ENCODE measurements at places on chromosomes 5 and 9. TPM values are rescaled to one million over a fixed set of nuclear protein-coding genes. Genes with fewer than 3 reads are reported as not detected.

DNA sequence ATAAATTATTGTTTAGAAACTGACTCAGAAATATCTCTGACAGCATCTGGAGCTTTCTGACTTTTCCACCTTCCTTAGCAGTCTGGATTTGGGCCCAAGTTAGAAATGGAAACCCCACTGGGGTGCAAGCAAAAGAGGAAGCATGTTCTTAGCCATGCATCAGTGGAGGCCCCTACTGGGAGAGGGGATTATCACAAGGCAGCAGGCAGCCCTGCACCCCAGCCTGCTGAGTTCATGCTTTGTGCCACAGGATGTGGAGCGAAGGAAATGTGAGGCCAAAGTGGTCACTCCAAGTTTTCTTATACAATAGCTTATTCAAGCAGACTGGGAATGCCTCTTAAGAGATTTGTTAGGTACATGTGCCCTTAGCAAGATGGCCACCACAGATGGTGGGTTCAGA is 146.5 kb upstream of the TLX3 start:
- DNase-seq: no peak
- H3K4me1 ChIP-seq: no peaks in the 10 kb centered on the region

GRCh38 chr5:91224969-91225368 is 158.1 kb downstream of the ARRDC3 start:
- peaks cover 2% of the 10 kb centered on the region for H3K4me1 ChIP-seq
- peaks cover 10% of the 10 kb centered on the region for H3K36me3 ChIP-seq
- H3K4me3 ChIP-seq: no peak overlapping the region
- no peak for DNase-seq
- H3K27me3 ChIP-seq: peaks cover 14% of the 10 kb centered on the region

- H3K36me3 ChIP-seq: no peaks in the 10 kb centered on the region
- H3K4me3 ChIP-seq: no peak within 1 kb of the TSS
- no peak within 1 kb of the TSS for H3K27ac ChIP-seq
- H3K4me1 ChIP-seq: peaks cover 4% of the 10 kb centered on the region
These were observed at the start of gene TLR4 for GRCh38 chr9:117704024-117704575. Gene TLR4, plus strand, starts transcription at chr9:117704403. Its CDS starts 70 bp downstream, at chr9:117704473.

- H3K4me3 ChIP-seq: no peak overlapping the region
- H3K36me3 ChIP-seq: no peaks in the 10 kb centered on the region
- no peak overlapping the region for H3K27ac ChIP-seq
- no peaks in the 10 kb centered on the region for H3K27me3 ChIP-seq
- H3K4me1 ChIP-seq: no peaks in the 10 kb centered on the region
These were observed 176.5 kb upstream of the PANK3 start for GRCh38 chr5:168755548-168756093.

DNA sequence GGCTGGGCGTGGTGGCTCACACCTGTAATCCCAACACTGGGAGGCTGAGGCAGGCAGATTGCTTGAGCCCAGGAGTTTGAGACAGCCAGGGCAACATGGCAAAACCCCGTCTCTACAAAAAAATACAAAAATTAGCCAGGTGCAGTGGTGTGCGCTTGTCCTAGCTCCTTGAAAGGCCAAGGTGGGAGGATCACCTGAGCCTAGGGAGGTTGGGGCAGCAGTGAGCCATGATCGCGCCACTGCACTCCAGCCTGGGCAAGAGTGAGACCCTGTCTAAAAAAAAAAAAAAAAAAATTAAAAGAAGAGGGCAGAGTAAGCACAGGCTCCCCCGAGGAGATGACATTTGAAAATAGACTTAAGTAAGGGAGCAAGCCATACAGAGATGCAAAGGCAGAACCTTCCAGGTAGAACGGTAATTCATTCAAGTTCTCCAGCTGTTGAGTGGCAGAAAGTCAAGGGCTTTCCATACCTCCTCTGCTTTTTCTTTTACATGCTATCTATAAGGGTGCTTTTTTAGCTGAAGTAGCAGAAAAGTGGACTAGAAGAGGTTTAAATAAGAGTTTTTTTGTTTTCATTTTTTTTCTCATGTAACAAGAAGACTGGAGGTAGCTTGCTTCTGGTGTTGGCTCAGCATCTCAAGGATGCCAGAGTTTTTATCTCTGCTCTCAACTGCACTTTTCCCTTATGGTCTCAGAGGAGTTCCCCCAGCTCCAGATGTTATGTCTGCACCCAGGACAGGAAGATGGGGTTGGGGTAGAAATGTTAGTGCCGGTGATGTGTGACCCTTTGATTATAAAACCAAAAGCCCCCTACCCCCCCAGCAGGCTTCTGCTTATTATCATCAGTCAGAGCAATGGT is 40.8 kb downstream of the ERGIC1 start:
- no peaks in the 10 kb centered on the region for H3K27me3 ChIP-seq
- no peaks in the 10 kb centered on the region for H3K4me1 ChIP-seq
- H3K36me3 ChIP-seq: no peaks in the 10 kb centered on the region
- no peak for DNase-seq
- no peak overlapping the region for H3K4me3 ChIP-seq
- H3K27ac ChIP-seq: no peak overlapping the region

GRCh38 chr9:2616692-2617377 is 4.8 kb upstream of the VLDLR start:
- no peak overlapping the region for H3K4me3 ChIP-seq
- H3K4me1 ChIP-seq: peaks cover 10% of the 10 kb centered on the region
- DNase-seq: no peak
- H3K36me3 ChIP-seq: no peaks in the 10 kb centered on the region
- H3K27me3 ChIP-seq: peaks cover 23% of the 10 kb centered on the region
- no peak overlapping the region for H3K27ac ChIP-seq

The LECT2 gene
- total RNA-seq: not detected

The MARVELD2 gene
- 0.18 TPM for total RNA-seq

The SPINK5 gene
- total RNA-seq: not detected
